Muscle of back (tissue), 13 donors: ENCODE measurements at places on chromosomes 2 and 18. TPM values are rescaled to one million over a fixed set of nuclear protein-coding genes. Genes with fewer than 3 reads are reported as not detected.
A peak's percentile ranks its signal among the peaks of the same experiment; 100 is the strongest.

The LBX2 gene
- 0.76 TPM for polyA plus RNA-seq

The ACMSD gene
- polyA plus RNA-seq, result 0.22 TPM

The STARD6 gene
- polyA plus RNA-seq, result not detected

The CAPG gene
- polyA plus RNA-seq, result 18.4 TPM

The UGT1A10 gene
- polyA plus RNA-seq, result not detected

The RND3 gene
- 38.0 TPM for polyA plus RNA-seq

The EFHD1 gene
- polyA plus RNA-seq, result 40.9 TPM

The IL1F10 gene
- not detected for polyA plus RNA-seq

- DNase-seq, result peak; percentile 92
These were observed 37.5 kb upstream of the SEMA4C start for GRCh38 chr2:96907115-96908041.

DNA sequence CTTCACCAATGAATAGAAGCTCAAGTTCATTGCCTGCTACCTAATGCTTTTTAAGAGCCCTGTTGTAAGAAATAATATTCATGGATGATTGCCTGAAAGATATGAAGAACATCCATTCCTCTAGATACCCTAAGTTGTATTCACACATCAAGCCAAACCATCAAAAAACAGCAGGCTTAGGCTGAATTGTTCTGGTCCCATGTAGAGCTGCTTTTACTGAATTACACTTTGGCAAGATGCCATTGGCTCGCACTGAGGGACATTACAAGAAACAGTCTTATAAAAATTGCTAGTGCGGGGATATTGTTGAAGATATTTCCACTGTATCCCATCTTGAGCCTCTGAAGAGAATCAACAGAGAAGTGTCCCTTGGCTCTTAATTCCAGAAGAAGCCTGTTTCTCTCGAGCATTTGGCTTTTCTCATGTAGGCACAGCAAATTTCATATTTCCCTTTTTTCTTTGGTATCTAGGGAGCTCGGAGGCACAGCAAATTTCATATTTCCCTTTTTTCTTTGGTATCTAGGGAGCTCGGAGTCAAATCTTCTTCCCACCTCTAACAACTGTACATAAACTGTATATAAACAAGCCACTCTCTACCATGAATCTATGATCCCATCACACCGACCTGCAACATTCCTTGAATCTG lies 107.5 kb downstream of the COLEC12 start:
- DNase-seq, result peak; percentile 87

GRCh38 chr2:74858281-74858680 lies 24.4 kb downstream of the HK2 start:
- no peak for DNase-seq

DNA sequence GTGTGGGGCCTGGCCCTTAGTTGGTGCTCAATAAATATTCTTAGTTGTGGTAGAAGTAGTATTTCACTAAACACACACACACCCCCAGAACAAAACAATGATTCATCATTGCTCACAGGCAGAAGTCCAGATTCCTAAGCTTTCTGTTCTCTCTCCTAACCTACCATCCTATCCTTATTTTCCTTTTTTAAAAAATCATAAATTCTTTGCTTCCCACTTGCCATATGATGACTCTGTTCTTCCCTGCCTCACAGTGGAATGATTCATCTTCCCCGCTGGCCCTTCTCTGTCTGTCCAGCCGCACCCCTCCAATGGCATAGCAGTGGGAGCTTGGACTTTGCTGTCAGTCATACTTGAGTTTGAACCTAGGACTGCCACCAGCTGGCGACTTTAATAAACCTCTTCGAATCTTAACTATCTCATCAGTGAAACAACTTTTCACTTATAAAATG lies 5.2 kb downstream of the EML6 start:
- no peak for DNase-seq

GRCh38 chr2:160368988-160369930 lies 124.3 kb downstream of the RBMS1 start:
- no peak for DNase-seq

DNA sequence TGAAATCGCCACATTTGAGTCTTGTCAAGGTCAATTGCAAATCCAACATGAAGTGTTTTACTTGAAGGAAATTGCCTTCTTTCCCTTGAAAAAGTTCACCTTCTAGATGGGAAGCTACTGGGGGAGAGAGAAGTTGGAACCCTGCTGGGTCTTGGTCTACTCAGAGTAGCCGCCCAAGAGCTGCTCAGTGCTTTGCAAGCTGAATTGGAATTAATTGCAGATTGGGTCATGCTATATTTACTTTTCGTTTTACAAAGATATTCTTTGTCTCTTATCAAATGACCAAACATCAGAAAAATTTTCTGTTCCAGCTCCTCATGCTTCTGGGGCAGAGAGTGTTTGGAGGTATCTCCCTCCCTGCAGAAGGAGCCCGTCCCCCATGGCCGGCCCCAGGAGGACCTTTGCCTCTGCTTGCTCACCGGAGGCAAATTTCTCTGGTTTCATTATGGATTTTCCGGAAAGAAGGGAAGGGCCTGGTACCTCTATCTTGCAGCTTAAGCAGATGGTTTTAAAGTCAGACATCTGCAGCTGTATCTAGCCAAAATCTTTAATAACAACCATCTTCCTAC lies 289.7 kb downstream of the MYT1L start:
- DNase-seq, result no peak

DNA sequence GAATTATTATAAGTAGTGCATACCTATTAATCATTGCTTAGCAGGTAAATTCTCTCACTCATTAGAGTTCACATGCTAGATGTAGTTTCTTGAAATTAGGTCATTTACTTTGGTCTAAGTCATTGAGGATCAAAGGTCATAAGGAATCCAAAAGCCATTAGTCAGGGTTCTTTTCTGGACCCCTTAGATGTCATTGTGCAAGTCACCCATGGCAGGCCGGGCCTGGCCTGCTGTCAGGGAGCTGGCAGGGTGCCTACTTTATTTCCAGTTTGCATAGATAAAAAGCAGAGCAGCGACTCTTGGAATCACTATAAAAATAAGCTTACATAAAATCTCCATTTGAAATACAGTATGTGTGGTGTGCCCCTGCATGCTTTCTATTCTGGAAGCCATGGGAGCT lies 91.3 kb downstream of the MEIS1 start:
- no peak for DNase-seq

DNA sequence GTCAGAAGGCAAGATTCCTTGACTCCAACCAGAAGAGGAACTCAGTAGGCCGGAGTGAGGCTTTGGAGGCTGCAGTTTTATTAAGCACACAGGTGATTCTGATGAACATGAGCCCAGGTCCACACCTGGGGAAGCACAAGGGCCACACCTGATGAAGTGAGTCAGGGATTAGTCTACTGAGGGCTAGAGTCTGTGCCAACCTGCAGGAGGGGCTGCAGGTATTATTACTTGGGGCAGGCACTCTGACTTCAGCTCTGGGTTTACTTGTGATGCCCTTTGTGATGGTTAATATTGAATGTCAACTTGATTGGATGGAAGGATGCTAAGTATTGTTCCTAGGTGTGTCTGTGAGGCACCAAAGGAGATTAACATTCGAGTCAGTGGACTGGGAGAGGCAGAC lies 75.2 kb upstream of the ZCCHC2 start:
- no peak for DNase-seq

DNA sequence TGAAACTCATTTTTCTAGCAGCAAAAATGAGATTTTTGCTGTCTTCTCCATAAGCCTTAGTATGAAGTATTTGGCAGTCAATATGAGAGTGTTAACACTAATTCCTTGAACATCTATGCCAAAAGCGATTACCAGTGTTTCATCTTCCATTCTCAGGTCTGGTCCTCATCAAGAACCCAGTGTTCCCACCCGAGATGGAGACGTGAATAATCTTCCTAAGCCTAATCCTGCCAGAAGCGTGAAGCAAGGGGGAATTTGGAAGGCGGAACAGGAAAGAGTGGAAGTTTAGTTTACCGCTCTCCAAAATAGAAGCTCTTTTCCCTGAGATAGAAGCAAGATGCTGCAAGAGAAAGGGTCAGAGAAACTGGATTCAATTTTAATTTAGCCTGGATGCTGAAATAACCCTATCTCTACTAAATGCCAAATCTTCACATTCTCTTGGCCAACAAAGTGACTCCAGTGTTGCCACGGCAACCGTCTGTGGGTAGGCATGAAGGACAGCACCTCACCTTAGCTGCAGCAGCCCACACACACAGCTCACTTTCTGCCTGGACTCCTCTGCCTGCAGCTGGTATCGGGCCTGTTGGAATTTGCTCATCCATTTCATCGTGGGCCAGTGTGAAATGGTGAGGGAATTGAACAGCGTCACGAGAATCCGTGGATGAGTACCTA lies 711.1 kb downstream of the CBLN2 start:
- no peak for DNase-seq

- DNase-seq, result no peak
These were observed 174.2 kb upstream of the SMAD2 start for GRCh38 chr18:48104705-48105104.

DNA sequence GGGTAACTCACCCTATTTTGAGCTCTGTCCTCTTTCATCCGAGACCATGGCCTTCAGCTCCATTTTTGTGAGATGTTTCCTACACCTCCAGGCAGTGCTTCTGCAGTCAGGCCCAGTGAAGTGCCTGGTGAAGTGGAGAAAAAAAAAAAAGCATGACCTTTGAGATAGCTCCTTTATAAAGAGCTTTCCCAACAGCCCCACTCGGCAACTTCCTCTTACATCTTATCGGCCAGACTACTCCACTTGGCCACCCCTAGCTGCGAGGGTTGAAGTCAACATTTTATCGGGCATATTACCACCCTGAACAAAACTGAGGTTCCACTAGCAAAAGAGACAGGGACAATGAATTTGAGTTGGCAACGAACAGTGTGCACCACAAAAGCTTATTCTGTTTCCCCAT lies 124.8 kb upstream of the RNF152 start:
- DNase-seq, result no peak

- no peak for DNase-seq
These were observed 27.4 kb upstream of the CUL3 start for GRCh38 chr2:224612578-224612977.
